ENCODE measurements at places on chromosomes 12 and 14.
A peak's percentile ranks its signal among the peaks of the same experiment; 100 is the strongest.

GRCh38 chr12:115337693-115338543, 653.9 kb upstream of the TBX3 start:
- DNase-seq, result no peak

DNA sequence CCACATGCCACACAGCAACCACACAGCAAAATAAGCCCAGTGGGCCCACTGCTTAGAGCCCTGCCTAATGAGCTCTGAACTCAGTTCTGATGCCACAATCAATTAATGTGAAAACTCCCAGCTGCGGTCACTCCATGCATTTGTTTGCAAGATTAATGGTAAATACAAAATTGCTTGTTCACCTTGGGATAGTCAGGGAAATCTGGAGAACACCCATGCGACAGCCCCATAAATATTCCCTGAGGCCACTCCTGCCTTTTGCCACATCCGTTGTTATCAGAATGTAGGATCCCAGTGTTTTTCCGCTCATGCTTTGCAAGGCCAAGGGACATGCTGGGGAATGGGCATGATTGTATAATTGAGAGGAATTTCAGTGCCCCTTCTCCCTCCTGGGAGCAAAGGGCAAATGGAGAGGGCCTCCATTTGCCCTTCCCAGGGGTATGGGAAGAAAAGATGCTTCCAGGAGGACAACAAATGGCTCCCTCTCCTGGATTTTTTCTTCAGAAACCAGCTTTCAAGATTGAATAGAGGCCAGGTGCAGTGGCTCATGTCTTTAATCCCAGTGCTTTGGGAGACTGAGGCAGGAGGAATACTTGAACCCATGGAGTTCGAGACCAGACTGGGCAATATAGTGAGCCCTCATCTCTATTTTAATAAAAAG, 30.8 kb upstream of the CMKLR1 start:
- no peak for DNase-seq

- DNase-seq, result peak; percentile 44
These were observed 663 bp downstream of the PTGER2 start for GRCh38 chr14:52314595-52315354.

- DNase-seq, result no peak
These were observed 93.3 kb upstream of the TRHDE start for GRCh38 chr12:72178871-72179270.
